ENCODE measurements at places on chromosomes 12 and 14.

- DNase-seq: no peak
These were observed 187.7 kb downstream of the TMTC3 start for GRCh38 chr12:88329833-88330232.

- no peak for DNase-seq
These were observed 7.2 kb downstream of the DNM1L start for GRCh38 chr12:32686340-32686739.

GRCh38 chr12:90978117-90978770, 23.3 kb upstream of the CCER1 start:
- DNase-seq: no peak

DNA sequence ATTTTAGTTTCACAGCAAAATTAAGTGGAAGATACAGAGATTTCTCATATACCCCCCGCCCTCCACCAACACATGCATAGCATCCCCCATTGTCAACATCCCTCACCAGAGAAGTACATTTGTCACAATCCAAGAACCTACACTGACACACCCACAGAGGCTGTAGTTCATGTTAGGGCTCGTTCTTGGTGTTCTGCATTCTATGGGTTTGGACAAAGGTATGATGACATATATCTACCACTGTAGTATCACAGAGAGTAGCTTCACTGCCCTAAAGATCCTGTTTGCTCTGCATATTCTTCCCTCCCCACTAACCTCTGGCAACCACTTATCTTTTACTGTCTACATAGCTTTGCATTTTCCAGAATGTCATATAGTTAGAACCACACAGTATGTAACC, 444.6 kb upstream of the DCN start:
- DNase-seq: no peak

GRCh38 chr14:24940213-24940783, 109.6 kb downstream of the STXBP6 start:
- DNase-seq: no peak

DNA sequence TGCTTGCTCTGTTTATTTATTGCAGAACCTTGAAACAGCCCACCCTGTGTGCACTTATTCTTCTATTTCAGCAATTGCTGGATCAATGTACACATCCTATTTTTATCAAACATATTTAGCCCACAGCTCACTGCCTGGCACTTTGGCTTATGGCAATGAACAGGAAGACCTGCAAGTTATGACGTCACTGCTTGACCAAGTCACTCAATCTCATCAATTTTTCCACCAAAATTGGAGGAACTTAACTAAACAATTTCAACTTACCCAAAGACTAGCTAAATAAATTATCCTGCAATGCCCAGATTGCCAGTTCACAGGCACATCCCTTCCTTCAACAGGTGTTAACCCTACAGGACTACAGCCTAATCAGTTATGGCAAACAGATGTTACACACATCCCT, 89.3 kb downstream of the FSCB start:
- DNase-seq: no peak

GRCh38 chr12:12182703-12183365, 84.0 kb downstream of the LRP6 start:
- no peak for DNase-seq

- DNase-seq: no peak
These were observed 135.1 kb downstream of the RBM19 start for GRCh38 chr12:113831016-113831415.

- DNase-seq: no peak
These were observed 15.0 kb downstream of the PMCH start for GRCh38 chr12:102182635-102183034.

DNA sequence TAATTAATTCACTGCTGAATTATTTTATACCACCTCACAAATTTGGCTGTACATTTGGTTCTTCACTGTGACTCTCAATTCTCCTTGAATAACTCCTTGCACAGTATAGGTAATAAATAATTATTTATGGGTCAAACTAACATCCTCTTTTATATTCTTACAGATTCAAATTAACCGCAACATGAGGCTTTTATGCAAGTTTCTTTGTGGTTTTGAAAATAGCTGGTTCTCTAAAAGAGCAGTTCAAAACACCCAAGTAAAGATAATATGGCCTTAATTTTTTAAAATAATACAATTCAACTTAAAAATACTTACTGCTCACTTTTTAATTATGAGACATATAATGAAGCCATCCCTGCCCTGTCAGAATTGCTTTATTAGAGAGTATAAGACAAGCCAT, 12.9 kb upstream of the TRIM9 start:
- DNase-seq: no peak

- no peak for DNase-seq
These were observed 118.5 kb downstream of the GLT1D1 start for GRCh38 chr12:128971802-128972201.

GRCh38 chr14:92902191-92902590, 20.8 kb upstream of the CHGA start:
- no peak for DNase-seq

GRCh38 chr14:103767336-103767894, 51.8 kb downstream of the ZFYVE21 start:
- no peak for DNase-seq

GRCh38 chr12:108423486-108423885, 84.4 kb upstream of the CMKLR1 start:
- no peak for DNase-seq

- no peak for DNase-seq
These were observed 10.8 kb downstream of the ERH start for GRCh38 chr14:69387311-69387710.

DNA sequence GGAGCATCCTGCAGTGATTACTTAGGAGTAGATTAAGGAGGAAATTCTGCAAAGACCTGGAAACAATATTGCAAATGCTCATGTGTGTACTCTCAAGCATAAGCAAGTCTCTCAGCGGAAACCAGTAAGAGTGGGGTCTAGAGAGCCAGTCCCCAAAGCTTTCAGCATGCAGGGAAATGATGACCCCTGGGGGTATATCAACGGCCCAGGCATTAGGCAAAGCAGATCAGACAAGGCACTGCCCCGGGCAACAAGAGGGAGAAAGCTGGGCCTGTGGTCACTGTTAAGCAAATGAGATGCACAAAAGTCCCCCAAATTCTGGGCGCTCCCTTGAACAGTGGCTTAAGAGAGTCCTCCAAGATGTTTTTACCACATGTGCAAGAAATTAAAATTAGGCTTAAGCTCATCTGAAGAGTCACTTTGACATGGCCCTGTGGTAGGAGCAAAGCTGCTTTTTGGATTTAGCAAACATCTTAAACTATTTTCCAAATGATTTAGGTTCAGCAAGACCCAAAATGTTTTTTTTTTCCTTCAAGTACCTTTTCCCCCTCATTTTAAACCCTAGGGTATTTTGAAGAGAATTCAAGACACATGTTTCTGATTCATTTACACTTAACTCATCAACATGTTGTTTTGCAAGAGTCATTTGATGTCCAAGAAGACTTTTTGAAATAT, 457.1 kb upstream of the TBX3 start:
- DNase-seq: no peak

DNA sequence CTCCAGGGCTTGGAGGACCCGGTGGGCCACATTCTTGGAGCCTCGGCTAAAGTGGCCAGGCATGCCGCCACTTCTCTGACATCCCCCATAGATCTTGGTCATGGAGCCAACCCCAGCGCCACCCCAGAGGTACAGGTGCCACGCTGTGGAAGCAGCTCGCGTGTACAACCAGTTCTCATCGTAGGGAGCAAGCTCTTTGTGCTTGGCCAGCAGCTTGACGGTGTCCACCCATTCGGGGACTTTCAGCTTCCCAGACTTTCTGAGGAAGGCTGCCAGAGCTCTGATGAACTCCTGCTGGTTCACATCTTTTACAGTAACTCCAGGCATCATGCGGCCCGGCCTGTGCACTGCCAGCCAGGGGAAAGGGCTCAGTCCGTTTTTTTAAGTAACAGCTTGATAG, 29.3 kb upstream of the EAPP start:
- DNase-seq: no peak

GRCh38 chr12:43060742-43061141, 471.2 kb upstream of the PRICKLE1 start:
- no peak for DNase-seq

GRCh38 chr12:76032043-76032981, 736 bp upstream of the PHLDA1 start:
- DNase-seq: peak; percentile 78

DNA sequence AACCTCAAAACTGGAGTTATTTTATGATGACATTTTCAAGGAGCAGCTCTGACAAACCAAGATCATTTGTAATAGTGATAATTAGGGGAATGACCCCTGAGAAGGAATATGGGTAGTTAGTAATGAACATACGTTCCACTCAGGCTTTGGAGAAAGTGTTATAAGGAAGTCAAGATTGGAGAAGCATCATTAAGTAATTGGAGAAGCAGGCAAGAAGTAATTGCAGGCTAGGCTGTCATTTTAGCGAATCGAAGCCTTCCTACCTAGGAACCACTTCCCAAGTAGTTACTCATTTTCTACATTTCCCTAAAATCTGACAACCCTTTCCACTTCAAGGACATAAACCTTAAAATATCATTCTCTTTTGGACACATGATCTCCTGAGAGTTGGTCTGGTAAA, 1.2 kb downstream of the EDDM3B start:
- no peak for DNase-seq

- DNase-seq: no peak
These were observed 14.2 kb upstream of the HMGA2 start for GRCh38 chr12:65810036-65810435.

- no peak for DNase-seq
These were observed 1.7 kb downstream of the SOS2 start for GRCh38 chr14:50229681-50230080.

- peak; percentile 84 for DNase-seq
These were observed 230.5 kb downstream of the SLC25A21 start for GRCh38 chr14:36941783-36942521.

DNA sequence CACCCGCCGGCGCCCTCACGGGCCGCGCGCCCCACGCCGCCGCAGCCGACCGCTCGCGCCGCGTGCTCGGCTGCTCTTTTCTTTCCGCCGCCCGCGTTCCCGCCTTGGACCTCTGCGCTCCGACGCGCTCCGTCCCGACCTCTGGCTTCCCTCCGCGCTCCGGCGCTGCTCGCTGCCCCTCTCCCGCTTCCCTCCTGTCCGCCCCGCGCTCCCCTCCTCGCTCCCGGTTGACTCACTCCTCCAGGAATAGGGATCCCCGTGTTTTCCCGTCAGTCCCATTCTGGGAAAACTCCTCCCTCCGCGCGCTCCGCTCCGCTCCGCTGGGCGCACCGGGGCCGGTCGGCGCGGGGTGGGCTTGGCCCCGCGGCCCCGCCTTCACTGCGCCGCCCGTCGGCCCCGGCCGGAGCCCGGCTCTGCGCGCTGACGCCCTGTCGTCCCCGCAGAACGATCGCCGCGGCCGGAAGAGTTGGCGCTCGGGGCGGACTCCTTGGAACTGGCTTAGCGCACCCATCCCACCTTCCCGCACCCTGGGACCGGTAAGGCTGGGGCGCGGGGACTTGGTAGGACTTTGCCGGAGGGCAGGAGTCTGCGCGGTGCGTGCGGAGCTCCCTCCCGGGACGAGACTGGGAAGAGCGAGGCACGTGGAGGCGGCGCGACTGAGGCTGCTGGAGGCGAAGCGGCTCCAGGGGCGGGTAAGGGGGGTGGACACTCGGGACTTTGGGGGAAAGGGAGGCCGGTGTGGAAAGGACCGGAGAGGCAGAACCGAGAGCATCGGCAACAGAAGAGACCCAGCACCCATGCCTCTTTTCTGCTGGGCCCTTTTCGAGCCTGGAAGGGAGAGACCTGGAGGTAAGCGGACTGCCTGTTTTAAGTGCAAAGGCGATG, 550 bp downstream of the TEAD4 start:
- DNase-seq: peak; percentile 67

DNA sequence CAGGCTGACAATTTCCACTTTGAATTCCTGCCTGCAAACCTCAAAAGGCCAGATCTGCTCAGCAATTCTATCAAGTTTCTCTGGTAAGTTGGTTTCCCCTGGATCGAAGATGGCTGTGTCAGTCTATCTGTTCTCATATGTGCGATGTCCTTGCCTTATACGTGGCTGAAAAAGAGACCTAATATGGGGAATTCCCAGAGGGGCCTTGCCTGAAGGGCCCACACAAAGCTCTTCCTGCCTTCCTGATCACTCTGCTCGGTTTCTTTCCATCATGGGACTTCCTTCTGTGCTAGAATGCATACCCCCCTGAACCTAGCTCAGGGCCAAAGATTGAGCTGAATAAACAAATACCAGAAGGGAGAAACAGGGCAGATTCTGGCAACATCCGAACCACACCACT, 13.2 kb downstream of the TCL1B start:
- no peak for DNase-seq

DNA sequence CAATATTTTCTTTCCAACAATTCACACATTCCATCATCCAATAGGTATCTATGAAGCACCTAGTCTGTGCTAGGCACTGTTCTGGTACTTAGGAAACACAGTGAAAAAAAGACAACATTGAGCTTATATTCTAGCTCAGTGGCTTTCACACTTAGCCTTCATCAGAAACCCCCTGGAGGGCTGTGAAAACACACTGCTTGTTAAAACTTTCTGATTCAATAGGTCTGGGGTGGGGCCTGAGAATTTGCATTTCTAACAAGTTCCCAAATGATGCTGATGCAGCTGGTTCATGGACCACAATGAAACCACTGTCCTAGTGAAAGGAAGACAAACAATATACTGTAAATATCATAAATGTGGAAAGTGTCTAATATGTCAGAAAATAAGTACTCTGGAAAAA, 5.9 kb downstream of the VTI1B start:
- no peak for DNase-seq

DNA sequence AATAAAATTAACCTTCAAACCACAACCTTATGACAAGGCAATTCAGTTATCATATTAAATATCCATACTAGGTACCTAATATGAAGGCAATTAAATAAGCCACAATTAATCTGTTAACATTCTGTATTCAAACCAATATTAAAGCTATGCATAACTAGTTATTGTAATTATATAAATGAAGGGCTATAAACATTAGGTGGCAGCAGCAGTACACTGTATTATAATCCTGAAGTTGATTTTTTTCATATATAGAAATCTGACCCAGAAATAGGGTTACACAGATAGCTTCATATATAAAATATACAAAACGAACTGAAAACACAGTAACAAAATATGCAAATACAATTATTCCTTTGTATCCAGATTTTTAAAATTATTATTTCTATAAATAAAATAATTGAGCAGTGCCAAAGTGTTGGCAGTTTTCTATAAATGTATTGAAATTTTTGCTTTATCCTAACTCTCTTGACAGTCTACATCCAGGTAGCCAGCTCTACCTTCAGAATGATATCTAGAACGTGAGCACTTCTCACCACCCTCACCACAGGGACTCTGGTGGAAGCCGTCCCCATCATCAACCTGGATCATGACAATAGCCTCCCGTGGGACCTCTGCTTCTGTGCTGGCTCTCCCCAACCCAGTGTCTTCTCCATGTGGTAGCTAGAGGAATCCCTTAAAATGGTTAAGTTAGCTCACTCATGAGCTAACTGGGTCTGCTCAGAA, 136.2 kb downstream of the MED13L start:
- DNase-seq: no peak
